CD4-positive, alpha-beta T cell treated with Interleukin-12 subunit alpha and Interleukin-12 subunit beta, for 1 hour (primary cell): ENCODE measurements at places on chromosomes 11 and 22.

- DNase-seq: no peak
These were observed 176.5 kb upstream of the UBASH3B start for GRCh38 chr11:122478986-122479385.

DNA sequence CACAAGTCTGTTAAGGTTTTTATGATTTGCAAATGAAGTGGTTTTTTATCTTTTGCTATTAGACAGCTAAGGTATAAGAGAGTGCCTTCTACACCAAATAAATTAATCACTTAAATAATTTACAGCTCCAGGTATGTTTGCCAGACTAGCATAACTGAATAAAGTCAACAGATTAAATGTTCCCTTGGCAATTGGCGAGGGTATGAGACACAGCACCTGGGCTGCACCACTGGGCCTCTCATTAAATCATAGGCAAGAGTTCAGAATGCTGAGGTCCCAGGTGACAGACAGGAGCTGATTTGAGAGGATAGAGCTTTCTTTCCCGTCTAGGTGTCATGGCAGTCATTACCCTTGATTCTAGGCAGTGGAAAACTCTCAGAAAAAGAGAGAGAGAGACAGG is 62.6 kb upstream of the WT1 start:
- DNase-seq: no peak

DNA sequence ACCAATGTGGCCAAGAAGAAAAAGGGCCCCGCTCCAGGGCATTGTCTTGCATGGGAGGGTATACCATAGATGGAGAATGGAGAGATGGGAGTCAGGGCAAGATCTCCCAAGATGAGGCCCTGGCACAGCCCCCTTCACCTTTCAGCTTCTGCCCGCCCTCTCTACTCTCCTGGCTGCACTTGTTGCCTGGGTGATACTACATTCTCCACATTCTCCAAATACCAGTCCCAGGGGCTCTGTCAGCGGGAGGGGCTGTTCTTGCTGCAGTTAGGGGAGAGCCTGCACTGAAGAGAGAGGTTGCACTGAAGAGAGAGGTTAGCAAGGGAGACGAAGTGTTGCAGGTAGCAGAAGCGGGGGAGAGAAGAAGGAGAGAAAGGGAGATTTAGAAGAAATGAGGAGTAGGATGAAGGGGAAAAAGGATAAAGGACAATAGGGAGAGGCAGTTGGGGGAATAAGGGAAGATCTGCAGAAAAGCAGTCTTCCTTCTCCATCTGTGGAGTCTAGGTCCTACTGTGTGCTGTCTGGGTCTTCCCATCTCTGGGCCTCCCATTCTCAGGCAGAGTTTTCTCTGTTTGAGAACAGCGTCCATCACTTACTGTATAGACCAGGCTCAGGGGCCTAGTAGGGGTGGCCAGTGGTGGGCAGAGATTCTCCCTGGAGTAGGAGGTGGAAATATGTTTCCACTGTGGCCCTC is 8.0 kb downstream of the PHLDB1 start:
- DNase-seq: no peak

DNA sequence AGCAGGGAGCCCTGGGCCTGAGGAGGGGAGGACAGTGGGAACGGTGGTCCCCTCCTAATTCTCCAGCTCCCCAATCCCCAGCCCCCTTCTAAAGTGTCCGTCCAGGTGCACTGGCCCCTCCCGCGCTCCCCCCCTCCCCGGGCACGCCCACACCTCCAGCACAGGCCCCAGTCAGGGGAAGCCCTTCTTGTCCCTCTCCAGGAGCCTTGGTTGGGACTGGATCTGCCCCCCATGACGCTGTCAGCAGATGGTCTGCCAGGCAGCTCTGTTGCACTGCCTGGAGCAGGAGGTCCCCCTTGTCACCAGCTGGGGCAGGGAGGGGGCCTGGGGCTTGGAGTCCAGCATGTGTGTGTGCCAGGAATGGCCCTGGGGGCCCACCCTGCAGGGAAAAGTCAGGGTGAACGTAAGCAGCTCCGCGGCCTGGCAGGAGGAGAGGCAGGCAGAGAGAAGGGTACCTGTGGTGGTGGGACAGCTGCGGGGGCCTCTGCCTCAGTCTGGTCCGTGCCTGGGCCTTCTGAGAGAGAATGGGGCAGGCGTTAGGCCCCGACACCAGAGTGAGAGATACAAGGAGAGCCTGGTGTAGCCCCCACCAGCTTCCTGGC is 1.6 kb downstream of the IRF7 start:
- DNase-seq: no peak

- no peak for DNase-seq
These were observed 25.4 kb downstream of the MOB2 start for GRCh38 chr11:1460986-1461825.

DNA sequence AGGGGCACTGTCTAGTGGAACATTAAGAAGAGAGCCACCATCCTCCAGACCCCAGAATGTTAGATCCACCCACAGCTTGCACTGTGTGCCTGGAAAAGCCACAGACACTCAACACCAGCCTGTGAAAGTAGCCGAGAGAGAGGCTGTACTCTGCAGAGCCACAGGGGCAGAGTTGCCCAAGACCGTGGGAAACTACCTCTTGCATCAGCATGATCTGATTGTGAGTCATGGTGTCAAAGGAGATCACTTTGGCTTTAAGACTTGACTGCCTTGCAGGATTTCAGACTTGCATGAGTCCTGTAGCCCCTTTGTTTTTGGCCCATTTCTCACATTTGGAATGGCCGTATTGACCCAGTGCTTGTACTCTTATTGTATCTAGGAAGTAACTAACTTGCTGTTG is 115.9 kb upstream of the CCDC179 start:
- DNase-seq: no peak

DNA sequence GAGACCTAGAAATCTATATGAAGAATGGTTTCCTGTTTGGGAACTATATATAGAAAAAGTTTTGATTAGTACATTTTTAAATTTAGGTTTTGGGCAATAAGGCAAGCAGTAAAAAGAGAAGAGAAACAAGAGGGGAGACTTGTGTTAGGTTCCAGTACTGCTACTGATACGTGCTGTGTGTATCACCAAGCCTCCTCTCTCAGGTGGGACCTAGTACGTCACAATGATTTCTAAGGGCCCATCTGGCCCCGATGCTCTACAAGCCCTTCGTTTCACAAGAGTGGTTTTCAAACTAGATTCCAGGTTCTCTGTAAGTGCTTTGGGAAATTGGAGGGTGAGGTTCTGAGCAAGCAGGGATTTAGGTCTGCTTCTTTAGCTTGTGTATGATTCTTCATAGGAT is 39.2 kb downstream of the USP35 start:
- DNase-seq: no peak

DNA sequence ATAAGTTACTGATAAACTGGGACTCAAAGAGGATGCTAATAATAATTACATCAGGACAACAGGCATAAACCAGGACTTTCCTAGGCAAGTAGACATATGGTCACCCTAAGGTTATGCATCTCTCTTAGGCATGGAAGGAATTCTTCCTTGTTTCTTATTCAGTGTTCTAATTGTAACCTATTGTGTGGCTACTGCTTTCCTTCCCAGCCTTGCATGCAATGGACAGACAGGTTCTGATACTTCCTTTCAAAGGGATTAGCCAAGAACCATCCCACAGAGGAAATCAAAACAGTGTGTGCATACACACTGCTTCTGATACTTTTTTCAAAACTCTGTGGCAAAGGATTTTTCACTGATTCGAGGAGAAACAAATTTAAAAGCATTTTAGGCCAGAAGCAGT is 48.3 kb downstream of the RRAS2 start:
- DNase-seq: no peak

DNA sequence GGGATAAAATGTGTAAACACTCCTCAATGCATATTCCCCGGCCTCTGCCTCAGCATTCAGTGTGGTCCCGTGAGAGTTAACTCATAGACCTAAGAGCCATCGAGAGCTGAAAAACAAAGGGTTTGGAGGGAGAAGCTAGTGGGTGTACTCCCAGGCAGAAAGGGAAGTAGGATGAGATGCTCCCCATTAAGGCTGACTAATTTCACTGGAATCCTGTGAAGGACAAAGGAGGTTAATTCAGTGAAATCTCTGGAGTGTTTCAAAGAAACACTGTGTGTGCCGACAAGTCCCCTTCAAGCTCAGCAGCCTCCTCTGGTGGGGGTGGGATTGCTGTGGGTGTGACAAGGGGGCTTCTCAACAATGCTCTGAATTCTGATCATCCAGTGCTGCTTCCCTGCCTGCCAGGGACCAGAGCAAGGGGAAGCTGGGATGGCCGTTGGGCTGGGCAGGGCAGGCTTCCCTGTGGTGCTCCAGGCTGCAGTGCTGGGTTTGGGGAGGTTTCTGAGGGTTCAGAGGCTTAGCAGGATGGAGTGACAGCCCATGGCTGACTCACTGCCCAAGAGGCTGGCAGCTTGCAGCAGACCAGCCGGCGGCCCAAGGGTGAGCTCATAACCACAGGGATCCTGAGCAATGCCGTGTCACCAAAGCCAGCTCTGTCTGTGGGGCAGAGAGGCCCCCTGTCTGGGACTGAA is 61.4 kb upstream of the BMAL1 start:
- no peak for DNase-seq

DNA sequence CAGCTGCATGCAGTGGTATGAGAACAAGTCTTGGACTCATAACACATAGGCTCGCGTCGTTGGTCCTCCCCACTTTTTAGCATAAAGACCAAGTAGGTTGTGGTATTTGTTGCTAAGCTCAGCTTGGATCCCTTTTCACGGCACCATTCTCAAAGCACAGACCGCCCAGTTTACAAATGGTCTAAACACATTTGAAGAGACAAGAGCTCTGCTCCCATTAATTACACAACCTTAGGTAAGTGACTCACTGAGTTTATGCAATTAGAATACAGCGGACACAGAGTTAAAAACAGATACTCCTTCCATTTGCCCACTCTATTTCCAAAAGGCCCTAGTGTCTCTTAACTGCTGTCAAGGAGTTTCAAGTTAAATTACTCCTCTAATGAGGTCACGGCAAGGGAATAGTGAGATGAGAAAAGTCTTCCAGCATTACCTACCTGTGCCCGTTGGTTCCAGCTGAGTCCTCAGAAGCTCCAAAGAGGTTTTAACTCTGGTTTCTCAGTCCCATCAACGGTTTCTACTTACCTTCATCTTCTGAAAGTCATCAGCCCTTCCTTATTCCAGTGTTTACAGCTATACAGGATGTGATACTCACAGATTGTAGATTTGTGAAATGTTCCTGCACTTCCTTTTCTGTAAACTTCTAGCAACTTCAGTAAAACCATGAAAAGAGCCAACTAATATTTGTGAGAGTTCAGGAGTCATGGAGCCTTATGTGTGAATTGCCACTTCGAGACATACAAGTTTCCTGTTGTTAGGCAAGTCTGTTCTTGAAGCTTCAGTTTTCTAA is at the start of gene MS4A6A:
Gene MS4A6A (minus strand): TSS at position 543 of the 790 bp plus-strand sequence. CDS start 1,356 bp downstream, outside the sequence.
- DNase-seq: no peak

DNA sequence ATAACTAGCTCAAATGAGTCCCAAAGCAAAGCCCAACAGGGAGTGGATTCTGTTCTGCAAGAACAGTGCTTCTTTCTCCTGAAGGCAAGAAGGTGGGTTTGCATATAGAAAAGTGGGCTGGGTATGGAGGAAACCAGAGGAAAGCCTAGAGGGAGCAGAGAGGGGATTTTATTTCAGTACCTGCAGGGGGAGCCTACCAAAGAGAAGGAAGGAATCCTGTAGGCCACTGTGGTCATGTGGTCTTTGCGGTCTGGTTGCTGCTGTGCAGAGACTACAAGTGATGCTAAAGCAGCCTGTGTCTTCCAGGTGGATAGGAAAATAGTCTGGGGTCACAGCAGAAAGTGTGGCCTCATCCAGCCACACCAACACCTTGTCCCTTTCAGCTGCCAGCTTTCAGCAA is 33.2 kb upstream of the ZBTB16 start:
- DNase-seq: peak; percentile 35

GRCh38 chr11:4862447-4863236 is 13.6 kb upstream of the OR51S1 start:
- no peak for DNase-seq

DNA sequence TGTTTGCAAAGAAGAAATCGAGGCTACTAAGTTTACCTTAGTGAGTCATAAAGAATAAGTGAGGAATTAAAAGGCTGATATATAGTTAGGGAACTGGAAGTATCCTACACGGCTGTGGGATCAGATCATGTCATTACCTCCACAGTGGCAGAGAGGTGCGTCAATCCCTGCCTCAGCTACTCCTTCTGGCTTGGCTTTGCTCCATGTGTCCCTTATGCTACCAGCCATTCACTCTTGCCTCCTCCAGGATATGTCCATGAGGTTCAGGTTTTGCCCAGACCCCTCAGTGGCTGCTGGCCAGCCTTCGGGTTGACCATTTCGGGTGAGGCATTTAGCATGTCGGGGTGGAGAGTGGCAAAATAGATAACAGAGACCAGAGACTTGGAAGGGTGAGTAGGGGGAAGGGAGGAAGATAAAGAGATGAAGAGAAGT is 153.4 kb downstream of the LDLRAD3 start:
- DNase-seq: no peak

- DNase-seq: no peak
These were observed 34.0 kb downstream of the LGR4 start for GRCh38 chr11:27438595-27438981.

GRCh38 chr11:108405706-108406105 is 61.6 kb downstream of the C11orf65 start:
- DNase-seq: no peak

DNA sequence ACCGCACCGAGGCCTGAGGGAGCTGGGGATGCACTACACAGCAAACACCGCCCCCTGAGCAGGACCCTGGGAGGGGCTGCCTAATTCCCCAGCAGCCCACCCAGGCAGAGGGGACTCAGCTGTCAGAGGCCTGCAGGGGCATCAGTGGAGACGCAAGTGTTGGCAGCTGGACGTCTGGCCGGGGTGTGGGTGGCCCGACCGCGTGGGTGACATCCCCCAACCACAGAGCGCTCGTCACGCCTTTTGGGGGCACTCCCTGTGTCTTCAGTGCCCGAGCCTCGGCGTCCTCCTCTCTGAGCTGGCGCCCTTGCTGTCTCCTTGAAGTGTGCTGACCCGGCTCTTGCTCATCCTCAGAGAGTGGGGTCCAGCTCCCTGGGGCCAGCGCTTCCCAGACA is 150.2 kb downstream of the BRD1 start:
- no peak for DNase-seq

- DNase-seq: no peak
These were observed 181.1 kb downstream of the MIAT start for GRCh38 chr22:26838471-26838825.

DNA sequence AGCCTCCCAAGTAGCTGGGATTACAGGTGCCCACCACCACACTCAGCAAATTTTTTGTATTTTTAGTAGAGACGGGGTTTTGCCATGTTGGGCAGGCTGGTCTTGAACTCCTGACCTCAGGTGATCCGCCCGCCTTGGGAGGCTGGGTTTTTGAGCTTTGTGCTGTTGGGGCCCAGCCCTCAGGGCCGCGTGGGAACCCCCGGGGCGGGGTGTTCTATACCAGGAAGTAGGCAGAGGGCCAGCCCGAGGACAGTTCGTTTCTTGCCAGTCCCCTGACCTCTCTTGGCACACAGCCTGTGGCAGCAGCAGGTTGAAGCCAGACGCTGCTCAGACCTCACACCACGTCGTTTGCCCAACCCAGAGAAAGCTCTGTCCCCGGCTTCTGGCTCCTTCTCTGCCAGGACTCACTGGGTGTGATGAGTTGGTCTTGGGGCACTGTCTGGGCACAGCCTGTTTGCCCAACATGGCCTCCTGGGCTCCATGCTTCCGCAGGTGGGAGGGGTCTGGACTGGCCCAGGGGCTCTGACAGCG is 24.9 kb upstream of the CHKA start:
- no peak for DNase-seq
